ENCODE measurements at places on chromosomes 1 and 21.

DNA sequence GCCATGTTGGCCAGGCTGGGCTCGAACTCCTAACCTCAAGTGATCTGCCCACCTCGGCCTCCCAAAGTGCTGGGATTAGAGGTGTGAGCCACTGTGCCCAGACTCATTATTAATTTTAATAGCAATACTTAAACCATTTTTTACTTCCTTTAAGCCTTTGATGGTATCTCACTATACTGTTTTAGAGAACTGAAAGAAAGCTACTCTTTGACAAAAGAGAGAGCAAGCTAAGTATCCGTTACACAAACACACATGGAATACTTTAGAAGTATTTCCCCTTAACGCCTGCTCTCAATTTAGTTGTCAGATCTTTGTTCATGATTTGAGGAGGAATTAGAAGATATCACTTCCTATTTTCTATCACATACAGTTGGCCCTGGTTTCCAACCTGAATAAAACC is 189.4 kb downstream of the COP1 start:
- no peak for DNase-seq

DNA sequence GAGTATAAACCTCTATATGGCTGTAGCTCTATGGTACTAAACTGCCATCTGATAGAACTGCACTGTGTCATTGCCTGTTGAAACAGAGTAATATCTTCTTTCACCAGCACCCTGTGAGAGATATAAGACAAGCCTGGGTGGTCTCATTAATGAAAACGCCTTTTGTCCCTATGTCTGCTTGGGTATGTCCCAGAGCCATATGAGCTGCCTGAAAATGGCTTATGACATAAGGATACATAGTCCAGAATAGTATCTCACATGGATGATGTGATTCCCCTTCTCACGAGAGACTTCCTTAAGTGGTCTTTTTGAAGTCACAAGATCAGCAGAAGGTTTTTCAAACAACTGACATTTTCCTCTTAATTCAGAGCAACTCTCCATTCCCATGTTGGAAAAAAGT is 7.3 kb upstream of the TMCC2 start:
- no peak for DNase-seq

DNA sequence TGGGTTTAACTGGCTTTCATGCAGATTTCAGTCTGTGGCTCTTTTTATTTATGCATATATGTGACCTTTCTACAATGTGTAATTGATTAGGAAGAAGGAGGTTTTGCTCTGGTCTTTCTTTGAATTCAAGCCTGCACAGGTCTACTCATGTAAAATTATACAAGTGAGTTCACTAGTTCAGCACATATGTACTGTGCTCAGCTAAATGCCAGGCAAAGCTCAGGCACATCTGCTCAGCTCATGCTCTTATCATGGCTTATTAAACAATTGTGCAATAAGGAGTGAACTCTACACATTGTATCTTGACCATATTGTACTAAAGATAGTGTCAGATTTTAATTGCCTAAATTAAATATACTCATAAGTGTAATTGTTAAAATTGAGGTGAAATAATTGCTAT is 378.4 kb downstream of the ADGRL2 start:
- no peak for DNase-seq

DNA sequence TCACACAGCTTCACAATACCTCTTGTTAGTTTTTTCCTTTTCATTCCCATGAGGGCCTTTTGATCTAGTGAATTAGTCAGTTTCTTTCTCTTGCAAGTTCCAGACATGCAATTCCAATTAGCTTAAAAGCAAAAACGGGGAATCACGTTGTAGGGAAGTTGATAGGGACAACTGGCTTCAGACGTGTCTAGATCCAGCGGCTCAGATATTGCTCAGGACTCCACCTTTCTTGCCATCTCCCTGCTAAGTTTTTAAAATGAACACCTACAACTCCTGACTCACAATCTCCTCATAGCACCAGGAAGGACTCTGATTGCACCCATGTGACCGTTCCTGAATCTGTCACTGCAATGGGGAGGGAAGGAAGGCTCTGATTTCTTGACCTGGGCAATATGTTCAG is 63.8 kb upstream of the ARHGAP29 start:
- DNase-seq, result no peak

DNA sequence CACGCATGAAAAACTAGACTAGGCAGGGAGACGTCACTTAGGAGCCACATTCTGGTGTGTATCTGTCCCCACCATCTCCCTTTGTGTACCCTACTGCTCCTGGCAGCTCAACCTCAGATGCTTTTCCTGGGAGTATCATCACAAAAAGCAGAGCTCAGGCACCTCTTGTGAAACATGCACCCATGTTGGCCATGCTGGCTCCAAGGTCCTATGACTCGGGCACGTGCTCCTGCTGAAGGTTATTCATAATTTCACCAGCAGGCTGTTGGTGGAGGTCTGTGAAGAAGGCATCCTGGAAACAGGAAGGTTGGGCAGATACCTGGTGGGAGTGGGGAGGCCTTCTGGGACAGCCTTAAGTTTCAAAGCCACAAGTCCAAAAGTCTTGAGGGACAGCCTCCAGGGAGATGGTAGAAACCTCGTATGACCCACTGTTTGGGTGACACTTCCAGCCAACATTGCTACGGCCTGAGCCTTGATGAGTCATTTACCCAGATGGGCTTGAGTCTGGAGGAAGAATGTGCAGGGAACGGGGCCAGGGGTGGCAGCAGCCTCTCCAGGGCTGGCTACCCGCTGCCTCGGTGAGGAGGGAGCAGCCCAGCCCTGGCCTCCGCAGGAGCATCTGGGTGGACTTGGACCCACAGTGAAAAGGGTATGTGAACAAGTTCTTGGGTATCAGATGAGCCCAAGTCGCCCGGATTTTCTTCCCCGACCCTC is 75.8 kb downstream of the PGBD5 start:
- DNase-seq, result no peak

DNA sequence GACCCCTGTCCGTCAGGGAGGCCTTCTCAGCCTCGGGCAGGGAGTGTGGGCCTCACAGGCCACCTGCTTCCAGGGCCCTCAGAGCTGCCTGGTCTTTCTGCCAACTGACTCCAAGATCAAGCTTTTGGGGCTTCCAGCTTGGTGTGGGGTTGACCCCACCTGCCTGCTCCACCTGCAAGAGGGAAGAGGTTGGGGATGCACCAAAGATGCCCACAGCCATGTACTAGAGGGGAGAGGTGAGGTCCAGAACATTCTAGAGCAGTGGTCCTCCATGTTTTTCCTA is 266.7 kb upstream of the VAMP3 start:
- no peak for DNase-seq

Data from NCI-H187 treated with DMSO at 0.1 percent for 48 hours (cell line).